Panc1 (cell line): ENCODE measurements at places on chromosomes 2 and 18.
A peak's percentile ranks its signal among the peaks of the same experiment; 100 is the strongest.

DNA sequence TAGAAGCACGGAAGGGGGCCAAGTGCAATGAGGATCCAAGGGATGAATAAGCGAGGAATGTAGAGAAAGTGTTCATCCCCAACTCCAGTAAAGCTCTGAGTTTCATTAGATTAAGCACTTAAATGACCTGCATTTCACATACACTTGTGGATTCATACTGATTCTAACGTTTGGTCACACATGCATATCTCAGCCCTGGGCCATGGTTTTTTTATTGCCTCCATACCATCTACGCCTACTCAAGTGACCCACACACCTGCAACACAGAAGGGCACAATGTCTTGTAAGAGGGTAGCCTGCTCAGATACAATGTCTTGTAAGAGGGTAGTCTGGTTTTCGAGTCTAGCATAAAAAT lies 566 bp upstream of the MRPS5 start:
- H3K4me3 ChIP-seq = peak overlapping the region; percentile 88
- no peaks in the 10 kb centered on the region for H3K27me3 ChIP-seq
- H3K36me3 ChIP-seq = peaks cover 9% of the 10 kb centered on the region

DNA sequence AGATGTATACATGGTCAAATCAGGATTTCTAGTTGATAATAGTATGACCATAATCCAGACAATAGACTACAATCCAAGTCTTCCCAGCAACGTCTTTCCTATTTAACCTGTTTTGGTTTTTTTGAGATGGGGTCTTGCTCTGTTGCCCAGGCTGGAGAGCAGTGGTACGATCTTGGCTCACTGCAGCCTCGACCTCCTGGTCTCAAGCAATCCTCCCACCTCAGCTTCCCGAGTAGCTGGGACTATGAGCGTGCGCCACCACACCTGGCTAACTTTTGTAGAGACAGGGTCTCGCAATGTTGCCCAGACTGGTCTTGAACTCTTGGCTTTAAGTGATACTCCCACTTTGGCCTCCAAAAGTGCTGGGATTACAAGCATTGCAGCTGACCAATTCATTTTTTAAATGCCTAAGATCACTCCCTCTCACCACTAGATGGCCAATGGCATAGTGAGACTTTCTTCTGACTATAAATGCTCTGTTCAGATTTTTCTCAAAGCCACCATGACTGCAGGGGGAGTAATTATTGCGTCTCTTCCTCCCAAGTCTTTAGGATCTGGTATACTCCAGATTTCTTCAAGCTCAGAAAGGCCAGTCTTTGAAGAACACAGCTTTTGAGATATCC lies 47.6 kb downstream of the HNRNPLL start:
- no peak overlapping the region for H3K27ac ChIP-seq
- no peak for DNase-seq
- H3K4me1 ChIP-seq = no peaks in the 10 kb centered on the region
- H3K36me3 ChIP-seq = peaks cover 4% of the 10 kb centered on the region
- no peaks in the 10 kb centered on the region for H3K27me3 ChIP-seq
- no peak overlapping the region for H3K4me3 ChIP-seq

DNA sequence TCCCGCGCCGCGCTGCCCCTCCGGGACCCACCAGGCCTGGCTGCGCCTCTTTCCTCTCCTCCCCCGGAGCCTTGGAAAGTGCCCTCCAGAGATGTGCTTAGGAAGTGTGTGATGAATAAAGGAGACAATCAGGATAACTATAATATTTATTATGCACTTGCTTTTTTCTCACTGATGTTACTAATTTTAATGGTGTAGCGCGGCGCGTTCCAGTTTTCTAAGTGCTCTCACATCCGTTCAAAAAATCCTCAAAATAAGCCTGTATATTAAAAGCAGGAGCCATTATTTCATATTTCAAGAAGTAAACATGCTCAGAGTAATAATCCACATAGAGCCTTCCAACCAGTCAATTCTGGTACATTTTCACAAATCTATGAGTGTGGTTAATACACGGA lies 941 bp upstream of the MPPE1 start:
- H3K36me3 ChIP-seq = peaks cover 5% of the 10 kb centered on the region
- H3K27ac ChIP-seq = peak overlapping the region; percentile 63
- H3K4me1 ChIP-seq = peaks cover 6% of the 10 kb centered on the region; the same call in 1 of the 2 replicates
- DNase-seq = no peak
- H3K27me3 ChIP-seq = no peaks in the 10 kb centered on the region
- H3K4me3 ChIP-seq = peak overlapping the region; percentile 78

- no peak overlapping the region for H3K4me3 ChIP-seq
- no peaks in the 10 kb centered on the region for H3K36me3 ChIP-seq
- no peaks in the 10 kb centered on the region for H3K27me3 ChIP-seq
These were observed 212.8 kb upstream of the SOX11 start for GRCh38 chr2:5479265-5479928.
